H9 (cell line): ENCODE measurements at places on chromosomes 12 and 14.

GRCh38 chr12:549476-550082, 89.8 kb downstream of the B4GALNT3 start:
- no peak for DNase-seq

DNA sequence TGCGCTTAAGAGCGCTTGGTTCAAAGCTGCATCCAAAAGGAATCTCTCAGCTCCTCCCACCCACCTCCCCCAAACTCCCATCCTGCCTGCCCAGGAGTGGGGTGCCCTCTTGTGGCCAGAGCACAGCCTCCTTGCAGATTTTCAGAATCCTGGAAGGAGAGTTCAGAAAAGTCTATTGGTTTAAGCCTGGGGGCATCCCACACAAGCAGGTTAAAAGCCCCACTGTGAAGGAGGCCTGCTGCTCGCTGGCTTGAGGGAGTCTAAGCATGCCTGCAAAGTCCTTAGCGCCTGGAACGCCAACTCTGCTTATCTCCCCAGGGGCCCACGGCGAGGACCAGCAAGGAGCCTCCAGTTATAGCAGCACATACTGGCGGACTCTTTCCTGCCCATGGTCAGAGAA, 297.1 kb downstream of the KSR2 start:
- peak; percentile 91 for DNase-seq

GRCh38 chr14:77141214-77142004, at the start of gene ZDHHC22:
Gene ZDHHC22, minus strand, starts transcription at chr14:77141791. Its CDS starts 2,053 bp downstream, at chr14:77139738.
- DNase-seq, result peak; percentile 80

DNA sequence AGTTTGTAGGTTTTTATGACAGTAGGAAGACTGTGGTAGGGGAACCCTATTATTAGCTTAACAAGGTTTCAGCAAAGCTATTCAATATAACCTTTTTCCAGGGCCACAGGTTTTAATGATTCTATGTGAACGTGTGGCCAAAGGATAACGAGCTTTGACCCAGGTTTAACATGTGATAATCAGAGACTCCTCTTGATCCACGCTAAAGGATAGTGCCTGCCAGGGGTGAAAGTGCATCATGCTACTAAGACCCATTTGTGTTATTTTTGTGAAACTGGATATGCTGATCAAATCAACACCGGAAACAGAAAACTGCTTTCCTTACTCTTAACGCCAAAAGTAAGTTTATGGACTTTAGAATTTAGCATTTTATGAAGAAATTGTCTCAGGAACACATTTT, 909 bp upstream of the TAOK3 start:
- DNase-seq, result no peak

- peak; percentile 46 for DNase-seq
Observed at GRCh38 chr14:65287264-65288131, 125.0 kb upstream of the FUT8 start.

GRCh38 chr12:59077575-59078426, 157.5 kb upstream of the LRIG3 start:
- DNase-seq, result no peak

- no peak for DNase-seq
Observed at GRCh38 chr14:95102680-95103044, 54.7 kb downstream of the DICER1 start.

DNA sequence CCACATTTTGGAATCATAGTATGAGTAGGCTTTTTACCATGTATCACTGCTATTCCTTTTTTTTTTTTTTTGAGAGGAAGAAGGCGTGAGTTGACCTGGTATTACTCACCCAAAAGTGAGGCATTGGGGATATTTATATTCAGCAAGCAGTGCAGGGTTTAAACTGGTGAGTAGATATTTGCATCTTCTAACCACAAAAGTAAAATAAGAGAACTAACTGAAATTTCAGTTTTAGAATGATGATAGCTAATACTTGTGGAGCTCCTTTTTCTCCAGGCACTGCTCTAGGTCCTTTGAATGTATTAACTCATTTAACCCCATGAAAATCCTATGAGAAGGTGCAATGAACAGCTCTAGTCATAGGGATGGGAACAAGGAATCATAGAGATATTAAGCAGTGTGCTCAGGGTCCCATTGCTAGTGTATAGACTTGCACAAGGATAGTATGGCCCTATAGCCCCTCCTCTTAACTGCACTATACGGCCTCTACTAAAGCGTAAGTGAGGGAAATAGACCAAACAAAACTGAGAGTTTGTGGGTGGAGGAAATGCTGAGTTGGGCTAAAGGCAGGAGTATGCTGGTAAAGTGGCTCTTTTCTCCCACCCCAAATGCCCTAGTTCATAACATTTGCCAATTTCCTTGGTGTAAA, 104.3 kb upstream of the MAX start:
- no peak for DNase-seq

- no peak for DNase-seq
Observed at GRCh38 chr12:84497819-84498218, 414.8 kb downstream of the SLC6A15 start.

GRCh38 chr14:49303946-49304516, 282.1 kb downstream of the RPS29 start:
- DNase-seq, result peak; percentile 66

DNA sequence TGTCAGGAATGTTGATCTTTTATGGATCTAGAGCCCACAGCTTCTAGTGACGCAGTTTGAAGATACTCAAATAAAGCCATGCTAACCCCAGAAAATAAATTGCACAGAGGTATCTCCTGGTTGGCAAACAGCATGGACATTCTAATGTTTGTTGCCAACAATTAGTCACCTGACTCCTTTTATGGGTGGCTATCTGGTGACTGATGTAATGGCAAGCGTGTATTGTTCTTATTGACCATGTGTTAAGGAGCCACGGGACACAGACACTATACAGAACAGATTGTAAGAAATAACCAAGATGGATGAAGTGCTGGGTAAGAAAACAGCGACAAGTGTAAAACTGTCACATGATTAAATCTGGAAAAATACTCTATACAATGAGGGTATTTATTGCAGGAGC, 401.3 kb upstream of the PDE3A start:
- no peak for DNase-seq

DNA sequence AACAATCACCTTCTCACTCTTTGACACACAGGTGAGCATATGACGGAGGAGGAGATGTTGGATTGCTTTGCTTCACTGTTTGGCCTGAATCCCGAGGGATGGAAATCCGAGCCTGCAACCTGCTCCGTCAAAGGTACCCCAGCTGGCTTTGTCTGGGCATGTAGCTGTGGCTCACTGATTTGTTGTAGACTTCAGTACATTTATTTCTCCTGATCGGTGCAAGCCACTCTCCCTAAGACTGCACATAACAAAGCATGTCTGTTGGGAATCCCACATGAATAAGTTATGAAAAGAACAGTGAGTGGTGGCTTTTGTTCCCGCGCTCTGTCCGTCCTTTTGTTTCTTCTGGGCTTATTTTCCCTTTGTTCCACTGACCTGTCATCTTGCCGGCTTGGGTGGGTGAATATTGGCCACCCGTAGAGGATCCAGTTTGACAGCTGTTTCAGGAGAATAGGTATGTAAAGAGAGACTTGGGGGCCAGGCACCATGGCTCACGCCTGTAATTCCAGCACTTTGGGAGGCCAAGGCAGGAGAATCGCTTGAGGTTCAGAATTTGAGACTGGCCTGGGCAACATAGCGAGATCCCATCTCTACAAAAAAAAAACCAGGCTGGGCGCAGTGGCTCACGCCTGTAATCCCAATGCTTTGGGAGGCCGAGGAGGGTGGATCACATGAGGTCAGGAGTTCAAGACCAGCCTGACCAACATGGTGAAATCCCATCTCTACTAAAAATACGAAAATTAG, 20.0 kb upstream of the BCL7A start:
- DNase-seq, result peak; percentile 59

- peak; percentile 82 for DNase-seq
Observed at GRCh38 chr12:57836442-57837375, 9.8 kb downstream of the CTDSP2 start.

- DNase-seq, result no peak
Observed at GRCh38 chr12:108839018-108839889, 18.1 kb downstream of the SSH1 start.

DNA sequence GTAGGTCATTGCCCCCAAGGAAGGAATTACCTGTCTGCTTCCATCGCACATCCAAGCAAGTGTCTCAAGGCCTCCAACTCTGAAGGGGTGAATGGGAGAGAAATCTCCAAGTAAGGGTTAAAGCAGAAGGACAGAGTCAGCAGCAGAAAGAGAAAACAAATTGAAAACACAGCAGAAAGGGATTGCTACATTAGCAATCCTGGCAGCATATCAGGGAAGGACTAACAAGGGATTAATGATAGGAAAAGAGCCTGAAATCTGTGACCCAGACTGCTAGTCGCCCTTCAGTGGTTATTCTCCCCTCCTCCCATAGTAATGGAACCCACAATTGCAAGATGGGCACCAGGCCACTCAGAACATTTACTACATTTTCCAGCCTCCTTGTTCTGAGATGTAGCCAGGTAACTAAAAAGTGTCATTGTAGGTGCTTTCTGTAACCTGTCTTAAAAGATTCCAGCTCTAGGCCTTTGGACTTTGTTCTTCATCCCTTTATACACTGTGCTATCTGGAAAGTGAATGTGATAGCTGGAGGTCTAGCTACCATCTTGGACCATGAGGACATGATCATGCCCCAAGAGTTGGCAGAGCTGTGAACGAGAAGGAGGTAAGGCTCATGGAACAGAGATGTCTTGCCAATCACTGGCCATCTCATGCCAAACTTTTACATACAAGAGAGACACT, 36.0 kb downstream of the MAP3K9 start:
- DNase-seq, result no peak

GRCh38 chr14:94480809-94481208, 4.8 kb upstream of the SERPINA9 start:
- DNase-seq, result no peak

DNA sequence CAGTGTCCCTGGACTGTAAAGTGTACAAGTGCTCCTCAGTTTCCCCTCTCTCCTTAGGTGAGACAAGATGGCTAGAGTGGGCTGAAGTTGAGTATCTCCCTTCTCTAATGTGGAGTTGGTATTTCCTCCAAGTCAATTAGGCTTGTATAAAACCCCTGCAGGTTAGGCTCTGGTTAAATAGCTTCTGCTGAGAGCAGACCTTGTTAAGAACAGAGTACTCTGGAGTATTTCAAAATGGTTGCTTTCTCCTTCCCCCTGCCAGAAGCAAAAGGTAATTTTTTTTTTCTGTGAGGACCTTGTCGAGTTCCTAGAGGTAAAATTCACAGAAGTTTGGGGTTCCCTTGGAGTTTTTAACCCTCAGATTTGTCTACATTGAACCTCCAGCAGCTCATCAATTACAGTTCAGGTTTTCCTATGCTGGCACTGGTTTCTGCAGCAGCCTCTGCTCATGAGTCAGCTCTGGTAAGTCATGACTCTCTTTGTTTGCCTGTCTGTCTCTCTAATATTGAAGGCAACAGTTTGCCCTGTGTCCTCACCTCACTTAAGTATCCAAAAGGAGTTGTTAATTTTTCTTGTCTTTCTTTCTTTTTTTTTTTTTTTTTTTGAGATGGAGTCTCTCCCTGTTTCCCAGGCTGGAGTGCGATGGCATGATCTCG, 27.8 kb upstream of the GLIPR1 start:
- DNase-seq, result no peak

GRCh38 chr12:47768323-47768811, 4.7 kb upstream of the SLC48A1 start:
- DNase-seq, result no peak

DNA sequence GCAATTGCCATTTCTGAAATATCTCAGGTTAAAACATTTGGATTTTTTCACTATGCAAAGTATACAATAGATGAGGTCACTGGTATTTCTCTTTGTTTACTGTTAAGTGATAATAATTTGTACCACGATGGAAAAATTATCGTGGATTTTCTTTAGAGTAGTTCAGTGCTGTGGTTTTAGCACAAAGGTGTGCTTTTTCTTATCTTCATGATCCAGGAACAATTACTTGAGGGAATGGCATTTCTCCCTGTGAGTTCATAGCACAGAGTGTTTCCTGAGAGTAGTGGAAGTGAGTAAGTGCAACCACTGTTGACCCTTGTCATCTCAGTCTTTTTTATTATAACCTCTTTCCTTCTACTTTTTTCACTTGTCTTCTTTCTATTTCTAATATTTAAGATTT, 86.8 kb downstream of the FGD4 start:
- DNase-seq, result no peak

- DNase-seq, result no peak
Observed at GRCh38 chr14:61627612-61628011, 67.7 kb upstream of the HIF1A start.

GRCh38 chr14:83021323-83021722, 1487.7 kb upstream of the SEL1L start:
- DNase-seq, result no peak

GRCh38 chr12:4276524-4277204, 3.1 kb downstream of the CCND2 start:
- peak; percentile 96 for DNase-seq

DNA sequence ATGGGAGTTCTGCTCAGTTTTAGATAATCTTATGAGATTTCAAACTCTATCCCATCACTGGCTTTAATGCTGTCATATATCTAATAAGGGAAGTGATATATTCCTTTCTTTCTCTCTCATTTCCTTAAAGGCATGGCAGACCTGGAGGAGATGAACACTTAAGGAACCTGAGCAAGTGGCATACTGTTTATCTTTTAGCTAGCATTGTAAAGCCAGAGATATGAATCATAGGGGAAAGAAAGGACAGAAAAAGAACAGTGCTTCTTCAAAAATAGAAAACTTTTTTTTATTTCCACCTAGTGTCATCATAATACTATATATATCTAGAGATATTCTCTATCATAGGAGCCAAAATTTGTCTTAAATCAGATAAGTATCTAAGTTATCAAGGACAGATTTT, 68.3 kb upstream of the PSMA6 start:
- DNase-seq, result no peak

- no peak for DNase-seq
Observed at GRCh38 chr14:23436327-23437132, 1.1 kb upstream of the MYH7 start.

- DNase-seq, result peak; percentile 63
Observed at GRCh38 chr12:114226241-114226928, 179.6 kb downstream of the TBX5 start.

- DNase-seq, result peak; percentile 68
Observed at GRCh38 chr12:53211476-53212381, 4.7 kb upstream of the ITGB7 start.

GRCh38 chr14:76537906-76538647, 162.1 kb downstream of the ESRRB start:
- no peak for DNase-seq

DNA sequence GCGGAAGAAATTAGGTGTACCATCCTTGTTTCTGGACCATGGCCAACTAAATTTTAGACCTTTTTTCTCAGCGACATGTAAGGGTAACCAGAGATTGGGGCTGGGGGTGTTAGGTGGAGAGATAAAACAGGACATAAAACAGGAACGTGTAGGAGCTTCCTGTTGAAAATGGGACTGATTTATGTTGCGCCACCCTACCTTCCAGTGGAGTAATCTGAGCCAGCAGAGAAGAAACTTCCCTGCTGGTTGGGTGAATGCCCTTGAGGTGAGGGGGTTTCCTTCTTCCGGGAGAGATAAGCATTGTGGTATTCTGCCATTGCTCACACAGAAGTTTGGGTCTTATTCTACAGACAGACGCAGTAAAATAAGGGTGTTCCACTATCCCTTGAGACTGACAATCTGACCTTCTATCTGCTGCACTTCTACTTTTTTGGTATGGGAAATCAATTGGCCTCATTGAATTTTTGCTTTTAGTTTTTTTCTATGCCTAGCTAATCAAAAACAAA, 417.6 kb downstream of the PCNX1 start:
- DNase-seq, result peak; percentile 52
